Smooth muscle cell of the brain vasculature (primary cell): ENCODE measurements at places on chromosomes 4 and X.

DNA sequence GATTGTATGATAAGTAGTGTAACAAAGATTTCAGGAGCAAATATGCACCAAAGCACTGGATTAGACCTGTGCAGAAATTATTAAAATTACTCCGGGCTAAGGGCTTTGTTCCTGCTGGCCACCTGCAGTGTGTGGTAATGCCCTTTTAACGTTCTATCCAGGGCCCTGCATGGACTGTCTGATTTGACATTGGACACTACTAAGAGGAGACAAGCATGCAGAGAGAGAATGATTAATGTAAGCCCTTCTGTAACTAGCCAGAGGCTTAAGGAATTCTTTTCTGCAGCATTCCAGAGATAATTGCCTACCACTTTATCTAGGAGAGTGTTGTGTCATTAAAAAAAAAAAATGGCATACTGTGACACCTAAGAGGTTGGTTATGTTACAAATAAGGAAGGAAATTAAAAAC, 117.0 kb downstream of the PCDH7 start:
- no peak for DNase-seq

GRCh38 chr4:39495446-39496213, 31.6 kb downstream of the UGDH start:
- no peak for DNase-seq

DNA sequence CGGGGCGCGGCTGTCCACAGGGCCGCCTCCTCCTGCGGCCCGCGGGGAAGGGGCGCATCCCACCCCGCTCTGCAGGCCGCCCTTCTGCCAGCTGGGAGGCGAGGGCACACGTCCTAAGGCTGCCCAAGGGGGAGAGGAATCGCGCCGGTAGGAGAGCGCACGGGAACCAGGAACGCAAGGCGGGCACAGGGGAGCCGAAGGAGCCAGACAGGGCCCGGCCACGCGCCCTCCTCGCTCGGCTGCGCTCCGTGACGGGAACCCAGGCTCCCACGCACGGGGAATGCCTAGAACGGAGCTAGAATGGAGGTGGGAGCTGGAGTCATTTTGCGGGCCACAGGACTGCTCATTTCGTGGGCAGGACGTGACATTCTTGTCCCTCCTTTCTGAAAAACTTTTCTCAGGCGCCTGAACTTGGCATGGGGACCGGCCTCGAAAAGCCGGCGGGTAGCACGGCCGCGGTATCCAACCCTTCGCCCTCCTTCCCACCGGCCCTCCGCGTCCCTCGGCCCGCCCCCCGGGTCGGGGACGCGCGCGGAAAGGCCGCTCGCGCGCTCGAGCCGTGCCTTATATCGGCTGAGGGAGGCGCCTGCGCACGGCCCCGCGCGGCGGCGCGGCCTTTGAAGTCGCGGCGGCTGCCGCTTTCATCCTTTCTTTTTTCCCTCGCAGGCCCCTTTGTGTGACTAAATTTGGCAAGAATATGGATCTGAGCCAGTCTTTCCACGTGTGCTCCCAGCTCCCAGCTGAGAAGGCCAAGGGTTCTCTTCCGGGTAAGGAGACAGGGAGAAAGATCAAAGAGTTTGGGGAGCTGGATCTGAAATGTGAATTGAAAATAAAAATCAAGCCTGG, 4.2 kb upstream of the LEF1 start:
- DNase-seq, result peak; percentile 57

DNA sequence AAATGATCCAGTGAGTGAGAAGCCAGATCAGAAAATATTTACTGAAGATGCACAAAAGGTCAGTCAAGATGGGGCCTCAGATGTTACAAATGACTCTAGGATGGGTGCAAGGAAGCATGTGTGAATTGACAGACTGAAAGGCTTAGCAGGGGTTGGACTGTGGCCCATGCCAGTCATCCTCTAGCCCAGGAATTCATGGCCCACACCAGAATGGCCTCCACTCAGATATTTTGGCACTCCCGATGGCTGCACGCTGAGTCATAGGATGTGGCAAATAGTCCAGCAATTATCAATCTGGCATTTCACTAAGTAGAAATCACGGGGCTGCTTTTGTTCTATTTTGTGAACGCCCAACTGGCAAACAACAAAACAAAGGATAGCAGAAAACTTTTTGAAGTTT, 406.5 kb downstream of the IQCM start:
- peak; percentile 20 for DNase-seq

DNA sequence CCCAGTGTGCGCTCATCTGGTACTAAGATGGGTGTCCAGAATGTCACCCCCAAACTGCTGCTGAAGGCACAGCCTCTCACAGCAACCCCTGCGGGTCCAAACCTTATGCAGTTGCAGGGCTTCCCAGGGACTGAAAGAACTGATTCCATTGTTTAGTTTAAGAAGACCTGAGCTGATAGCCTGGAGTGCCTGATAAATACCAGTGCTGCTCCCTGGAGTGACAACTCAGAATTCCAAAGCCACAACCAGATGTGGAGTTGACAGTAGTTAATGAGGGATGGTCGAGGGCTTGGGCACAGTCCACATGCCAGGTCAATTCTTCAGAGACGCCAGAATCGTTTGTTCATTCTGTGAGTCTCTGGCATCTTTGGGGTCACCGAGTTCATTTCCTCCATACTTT, 71.2 kb downstream of the LNX1 start:
- no peak for DNase-seq

DNA sequence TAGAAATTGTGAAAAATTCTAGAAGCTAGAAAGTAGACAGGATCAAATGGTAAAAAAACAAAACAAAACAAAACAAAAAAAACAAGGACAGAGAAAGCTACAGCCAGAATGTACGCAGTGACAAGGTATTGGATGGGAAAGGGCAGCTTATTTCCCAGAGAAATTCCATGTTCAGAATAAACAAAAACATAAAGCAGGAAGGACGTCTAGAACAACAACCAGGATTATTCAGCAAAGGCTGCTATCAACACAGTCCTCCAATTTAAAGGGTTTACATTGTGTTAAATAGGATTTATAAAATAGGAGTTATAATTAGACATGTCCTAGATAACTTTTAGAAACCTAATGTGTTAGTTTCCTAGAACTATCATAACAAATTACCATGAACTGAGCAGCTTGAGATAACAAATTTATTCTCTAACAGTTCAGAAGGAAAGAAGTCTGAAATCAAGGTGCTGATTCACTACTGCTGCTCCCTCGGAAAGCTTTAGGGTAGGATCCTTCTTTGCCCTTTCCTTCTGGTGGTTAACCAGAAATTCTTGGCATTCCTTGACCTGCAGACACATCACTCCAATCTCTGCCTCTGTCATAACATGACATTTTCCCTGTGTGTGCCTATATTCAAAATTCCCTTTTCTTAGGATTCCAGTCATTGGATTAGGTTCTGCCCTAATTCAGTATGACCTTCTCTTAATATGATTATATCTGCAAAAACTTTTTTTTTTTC, 175.6 kb downstream of the SNCA start:
- peak; percentile 12 for DNase-seq

- no peak for DNase-seq
Measured at GRCh38 chr4:151218343-151218742, 58.6 kb upstream of the PRSS48 start.

DNA sequence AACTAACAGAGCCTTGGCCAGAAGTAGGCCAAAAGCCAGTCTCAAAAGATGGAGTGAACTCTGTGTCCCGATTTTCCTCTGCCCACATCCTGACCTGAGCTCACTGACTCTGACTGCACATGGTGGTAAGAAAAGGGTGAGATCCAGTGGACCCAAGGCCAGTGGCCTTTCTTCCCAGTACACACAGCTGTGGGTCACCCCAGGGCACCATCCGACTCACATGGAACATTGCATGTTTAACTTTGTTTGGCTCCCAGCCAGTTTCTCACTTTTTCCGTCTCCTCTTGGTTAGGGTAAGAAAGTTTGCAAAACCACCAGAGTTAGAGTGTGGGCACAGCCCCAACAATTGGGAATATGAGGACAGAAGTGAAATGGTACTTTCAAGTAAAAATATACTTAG, 69.8 kb downstream of the GAB1 start:
- peak; percentile 40 for DNase-seq

- no peak for DNase-seq
Measured at GRCh38 chr4:177573507-177573906, 131.3 kb upstream of the AGA start.

- no peak for DNase-seq
Measured at GRCh38 chrX:119693996-119694451, 1.1 kb upstream of the SEPTIN6 start.

DNA sequence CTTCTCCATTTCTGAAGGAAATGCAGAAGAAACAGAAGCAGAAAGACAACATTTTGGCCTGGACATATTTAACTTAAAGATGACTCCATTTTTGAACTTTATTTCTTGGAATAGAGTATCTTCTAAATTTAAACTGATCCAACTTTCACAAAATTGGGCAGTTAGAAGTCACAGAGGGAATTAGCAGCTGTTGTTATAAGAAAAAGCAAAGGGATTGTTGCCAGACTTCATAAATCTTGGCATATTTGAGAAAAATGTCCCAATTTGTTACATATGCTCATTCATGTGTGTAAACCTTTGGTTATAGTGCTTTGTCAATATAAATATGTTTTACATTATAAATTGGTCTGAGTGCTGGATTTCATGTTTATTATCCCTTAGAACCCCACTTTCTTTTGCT, 3.4 kb downstream of the GLUD2 start:
- DNase-seq, result no peak

DNA sequence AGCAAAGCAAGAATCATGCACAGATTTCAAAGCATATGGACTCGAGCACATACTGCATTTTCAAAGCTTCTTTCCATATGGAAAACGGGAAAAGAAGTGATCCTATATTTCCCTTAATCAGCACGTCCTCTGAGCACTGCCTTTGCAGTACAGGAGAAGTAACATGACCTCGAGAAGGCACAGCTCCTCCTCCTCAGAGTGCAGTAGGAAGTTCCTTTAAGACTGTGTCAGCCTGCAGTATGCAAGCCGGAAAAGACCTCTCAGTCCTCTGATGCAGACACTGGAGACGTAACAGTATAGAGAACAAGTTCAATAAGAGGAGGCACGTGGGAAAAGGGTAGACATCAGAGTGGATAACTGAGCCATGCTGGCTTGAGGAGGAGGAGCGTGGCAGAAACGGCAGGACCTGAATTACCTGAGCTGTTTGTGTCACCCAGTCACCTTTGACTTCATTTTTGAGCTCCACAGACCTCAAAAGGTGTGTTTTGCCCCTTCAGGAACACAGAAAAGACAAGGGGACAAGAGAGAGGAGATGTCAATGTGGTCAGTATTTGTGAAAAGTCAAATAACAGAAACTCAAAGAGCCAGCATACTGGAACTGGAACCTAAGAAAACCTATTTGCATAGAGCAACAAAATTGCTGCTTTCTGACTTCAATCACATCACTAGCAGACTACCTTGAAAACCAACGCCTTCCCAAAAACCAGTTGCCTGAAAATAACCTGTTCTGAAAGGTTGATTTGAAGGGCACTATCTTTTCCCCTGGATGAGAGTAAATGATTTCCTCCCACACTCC, 20.8 kb downstream of the IRF2 start:
- no peak for DNase-seq

DNA sequence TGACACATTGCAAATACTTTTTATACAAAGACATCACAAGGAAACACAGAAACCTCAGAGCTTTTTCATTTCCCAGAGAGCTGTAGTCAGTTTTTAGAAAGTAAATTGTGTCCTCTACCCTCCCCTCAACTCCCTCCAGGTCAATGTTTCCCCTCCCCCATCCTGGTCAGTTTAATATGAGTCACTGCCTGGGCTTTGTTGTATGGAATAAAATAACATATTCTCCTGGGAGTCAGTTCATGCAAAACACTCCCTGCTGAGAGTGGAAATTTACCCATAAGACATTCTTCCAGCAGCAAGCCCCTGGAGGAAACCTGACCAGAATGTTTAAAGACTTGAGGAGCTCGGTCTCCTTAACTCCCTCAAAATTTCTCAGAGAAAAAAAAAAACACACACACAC, 270.1 kb upstream of the LDB2 start:
- peak; percentile 81 for DNase-seq

DNA sequence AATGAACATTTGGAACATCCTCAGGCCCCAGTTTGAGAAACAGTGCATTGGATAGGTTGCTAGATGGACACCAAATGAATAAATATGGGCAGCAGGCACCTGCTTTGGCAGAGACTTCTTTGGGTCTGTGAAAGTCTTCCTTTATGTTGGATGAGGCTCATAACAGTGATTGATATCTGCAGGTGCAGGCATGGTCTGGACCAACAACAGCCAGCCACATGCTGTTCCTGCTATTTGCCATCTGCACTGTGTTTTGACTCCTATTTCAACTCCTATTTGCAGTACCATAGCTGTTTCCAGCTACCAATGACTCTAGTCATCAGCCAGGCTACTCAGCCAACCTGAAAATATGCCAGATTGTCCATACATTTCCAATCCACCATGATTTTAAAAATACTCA, 60.9 kb downstream of the ANAPC4 start:
- no peak for DNase-seq

DNA sequence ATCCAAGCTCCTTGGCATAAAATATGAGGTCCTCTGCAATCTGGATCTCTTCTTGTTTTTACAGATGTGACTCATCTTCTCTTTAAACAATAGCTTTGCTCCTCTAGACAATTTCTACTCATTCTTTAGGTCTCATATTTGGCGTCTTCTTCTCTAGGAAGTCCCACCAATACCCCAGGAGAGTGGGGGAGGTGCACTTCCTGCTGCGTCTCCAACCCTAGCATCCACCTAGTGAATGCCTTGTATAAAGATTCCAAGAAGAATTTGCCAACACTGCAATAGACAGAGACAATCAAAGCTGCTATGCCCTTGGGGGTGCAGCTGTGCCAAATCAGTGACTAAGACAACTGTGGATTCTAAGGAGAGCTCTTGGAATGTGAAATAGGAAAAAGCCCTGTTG, 45.7 kb upstream of the SLC10A7 start:
- no peak for DNase-seq

DNA sequence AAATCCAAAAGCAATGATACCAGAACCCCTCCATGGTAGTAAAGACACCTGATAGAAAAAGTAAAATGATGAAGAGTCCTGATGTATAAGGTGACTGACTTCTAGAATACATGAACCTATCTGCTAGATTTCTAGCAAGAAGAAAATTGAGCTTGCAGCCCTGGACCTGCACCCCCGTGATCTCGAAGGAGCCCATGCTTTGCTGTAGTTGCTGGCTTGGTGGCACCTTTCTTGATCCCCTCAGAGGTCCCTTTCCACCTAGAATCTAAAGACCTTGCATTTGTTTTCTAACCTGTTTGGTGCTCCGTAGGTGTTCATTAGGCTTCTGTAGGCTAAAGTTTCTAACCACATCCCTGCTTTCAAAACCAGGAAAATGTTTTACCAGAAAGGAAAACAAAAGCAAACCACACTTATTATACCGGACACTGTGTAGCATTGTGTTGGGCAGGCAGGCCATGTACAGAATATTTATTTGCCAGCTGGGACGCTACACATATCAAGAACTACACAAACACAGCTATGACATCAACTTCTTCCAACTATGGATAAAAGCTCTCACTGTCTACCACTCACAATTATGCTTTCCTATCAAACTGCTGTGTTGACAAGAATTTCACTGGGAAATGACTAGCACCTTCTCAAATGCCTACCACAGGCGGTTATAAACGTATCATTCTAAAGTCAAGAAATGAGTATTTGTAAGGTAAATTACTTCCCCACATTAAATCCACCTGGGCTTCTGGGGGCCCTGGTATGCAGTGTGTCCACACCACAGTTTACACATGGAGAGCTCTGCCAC, 316.2 kb downstream of the UNC5C start:
- DNase-seq, result no peak

GRCh38 chrX:38312436-38312835, 14.9 kb downstream of the RPGR start:
- DNase-seq, result no peak
